ENCODE measurements at places on chromosomes 16 and 17.

DNA sequence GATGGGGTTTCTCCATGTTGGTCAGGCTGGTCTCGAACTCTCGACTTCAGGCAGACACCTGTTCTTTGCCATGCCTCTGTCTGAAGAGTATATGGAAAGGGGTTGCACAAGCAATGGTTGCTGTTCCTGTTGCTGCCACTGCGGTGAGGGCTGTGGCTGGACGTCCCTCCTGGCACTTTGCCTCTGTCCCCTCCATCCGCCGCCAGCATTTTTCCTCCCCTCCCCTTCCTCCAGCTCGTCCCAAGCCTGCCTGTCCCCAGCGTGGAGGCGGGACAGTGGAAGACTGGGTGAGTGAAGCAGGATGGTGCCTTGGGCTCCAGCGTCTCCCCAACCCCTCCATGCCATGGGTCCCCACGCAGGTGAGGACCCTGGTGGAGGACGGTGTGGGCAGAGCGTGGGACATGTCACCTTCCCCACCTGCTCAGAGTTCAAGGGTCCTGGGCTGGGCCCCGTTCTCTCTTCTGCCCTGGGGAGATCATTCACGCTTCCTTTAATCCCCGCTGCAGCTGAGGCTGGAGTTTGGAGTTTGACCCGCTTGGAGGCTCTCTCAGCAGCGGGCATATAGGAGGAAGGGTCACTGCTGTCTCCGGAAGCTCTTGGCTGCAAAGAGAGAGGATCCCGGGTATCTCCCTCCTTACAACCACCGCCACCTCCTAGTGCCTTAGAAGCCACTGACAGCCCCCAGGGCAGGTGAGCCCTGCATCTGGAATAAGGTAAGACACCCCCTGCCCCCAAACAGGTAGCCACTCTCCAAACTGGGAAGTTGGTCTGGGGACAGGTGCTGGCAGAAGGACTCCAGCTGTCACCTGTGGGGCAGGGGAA, at the start of gene SLC5A11:
Gene SLC5A11 (plus strand): TSS at position 238 of the 822 bp plus-strand sequence. CDS start 12,681 bp downstream, outside the sequence.
- no peak for DNase-seq

DNA sequence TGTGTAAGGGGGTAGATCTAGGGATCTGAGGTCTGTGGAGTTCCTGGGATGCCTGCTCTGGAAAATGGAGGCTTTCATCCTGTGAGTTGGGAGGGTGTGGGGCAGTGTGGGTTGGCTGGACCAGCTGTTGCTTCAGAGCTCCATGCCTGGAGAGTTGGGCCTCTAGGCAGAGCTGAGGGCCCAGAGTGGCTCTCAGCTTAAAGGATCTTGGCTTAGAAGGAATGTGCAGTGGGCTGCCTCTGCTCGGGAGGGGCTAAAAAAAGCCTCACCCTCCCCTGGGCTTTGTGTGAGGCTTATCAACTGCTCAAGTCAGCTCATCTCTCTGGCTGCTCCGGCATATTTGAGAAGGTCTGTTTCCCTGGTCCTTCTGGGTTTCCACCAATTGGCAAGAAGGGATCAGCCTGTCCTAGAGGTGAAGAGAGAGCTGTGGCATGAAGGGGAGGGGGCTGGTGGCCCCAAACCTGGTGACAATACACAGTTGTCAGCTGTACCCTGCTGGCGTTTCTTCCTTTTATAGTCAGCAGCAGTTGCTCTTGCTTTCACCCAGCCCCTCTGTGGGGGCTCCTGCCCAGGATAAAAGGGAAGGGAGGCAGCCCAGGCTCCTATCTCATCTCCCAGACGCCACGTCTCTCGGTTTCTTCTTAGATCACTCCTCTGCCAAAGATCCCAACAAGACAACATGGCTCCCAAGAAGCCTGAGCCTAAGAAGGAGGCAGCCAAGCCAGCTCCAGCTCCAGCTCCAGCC, at the start of gene MYL4:
Gene MYL4 (plus strand): TSS at position 605 of the 745 bp plus-strand sequence. CDS start 75 bp downstream, at position 680.
- DNase-seq, result no peak

- no peak for DNase-seq
Observed at GRCh38 chr17:16013943-16014407, 14.4 kb downstream of the TTC19 start.

GRCh38 chr16:76897816-76898215, 293.2 kb upstream of the MON1B start:
- no peak for DNase-seq

GRCh38 chr17:34408439-34408838, 45.4 kb upstream of the CCL1 start:
- no peak for DNase-seq
